ENCODE measurements at places on chromosomes 13 and 19.

DNA sequence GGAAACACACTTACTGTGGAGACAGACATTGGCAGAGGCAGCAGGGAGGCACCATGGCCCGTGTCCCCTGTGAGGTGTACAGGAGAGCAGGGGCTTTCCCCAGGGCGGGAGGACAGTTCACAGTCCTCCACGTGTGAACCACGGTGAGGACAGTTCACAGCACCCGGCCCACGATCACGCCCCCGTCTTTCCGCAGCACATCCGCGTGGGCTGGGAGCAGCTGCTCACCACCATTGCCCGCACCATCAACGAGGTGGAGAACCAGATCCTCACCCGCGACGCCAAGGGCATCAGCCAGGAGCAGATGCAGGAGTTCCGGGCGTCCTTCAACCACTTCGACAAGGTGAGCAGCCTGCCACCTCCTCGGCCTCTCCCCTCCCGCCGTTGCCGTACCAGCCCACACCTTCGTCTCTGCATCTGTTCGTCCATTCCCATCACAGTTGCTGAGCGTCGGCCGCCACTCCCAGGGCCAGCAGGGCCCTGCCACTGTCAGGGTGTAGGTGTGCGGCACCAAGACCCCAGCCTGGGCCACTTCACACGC lies 17.4 kb downstream of the CAPN12 start:
- DNase-seq: no peak

DNA sequence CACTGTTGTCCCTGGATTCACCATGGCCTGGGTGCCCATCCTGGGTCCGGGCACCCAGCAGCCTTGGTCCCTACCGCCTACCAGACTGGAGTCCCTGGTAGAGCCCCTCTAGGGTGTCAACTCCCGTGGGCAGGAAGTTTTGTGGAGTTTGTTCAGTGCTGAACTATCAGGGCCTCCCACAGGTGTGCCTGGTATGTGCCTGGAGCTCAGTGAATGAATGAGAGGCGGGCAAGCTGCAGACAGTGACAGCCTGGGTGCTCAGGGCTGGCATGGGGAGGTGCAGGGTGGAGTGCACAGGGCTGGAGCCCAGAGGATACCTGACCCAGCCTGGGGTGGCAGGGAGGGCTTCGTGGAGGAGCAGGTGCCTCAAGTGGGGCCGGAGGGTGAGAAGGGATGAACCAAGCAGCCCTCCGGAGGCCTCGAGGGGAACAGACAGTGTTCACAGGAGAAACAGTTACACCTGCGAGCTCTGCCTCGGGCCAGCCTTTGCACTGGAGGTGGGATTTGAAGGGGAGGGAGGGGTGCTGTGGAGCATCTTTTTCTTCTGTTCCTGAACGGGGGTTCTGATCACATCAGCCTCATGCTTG lies 29.6 kb downstream of the PAK4 start:
- DNase-seq: no peak

DNA sequence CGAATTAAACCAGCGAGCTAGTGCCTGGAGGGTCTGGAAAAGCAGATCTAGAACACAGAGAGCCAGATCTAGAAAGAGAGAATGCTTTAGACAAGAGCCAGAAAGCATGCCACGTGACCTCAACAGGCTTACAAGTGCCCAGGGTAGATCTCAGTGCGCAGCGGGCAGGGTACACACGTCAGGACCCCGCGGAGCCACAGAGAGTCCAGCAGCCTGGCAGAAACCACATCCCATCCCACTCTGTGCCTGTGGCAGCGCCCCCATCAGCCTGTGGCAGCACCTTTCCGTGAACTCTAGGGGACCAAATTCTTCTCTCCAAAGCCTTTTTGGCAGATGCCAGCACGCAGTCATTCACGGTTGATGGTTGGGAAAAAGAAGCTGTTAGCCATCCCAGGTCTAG lies 5.9 kb downstream of the ARHGEF1 start:
- DNase-seq: no peak

GRCh38 chr13:74070065-74070464 lies 64.1 kb downstream of the KLF12 start:
- DNase-seq: no peak

DNA sequence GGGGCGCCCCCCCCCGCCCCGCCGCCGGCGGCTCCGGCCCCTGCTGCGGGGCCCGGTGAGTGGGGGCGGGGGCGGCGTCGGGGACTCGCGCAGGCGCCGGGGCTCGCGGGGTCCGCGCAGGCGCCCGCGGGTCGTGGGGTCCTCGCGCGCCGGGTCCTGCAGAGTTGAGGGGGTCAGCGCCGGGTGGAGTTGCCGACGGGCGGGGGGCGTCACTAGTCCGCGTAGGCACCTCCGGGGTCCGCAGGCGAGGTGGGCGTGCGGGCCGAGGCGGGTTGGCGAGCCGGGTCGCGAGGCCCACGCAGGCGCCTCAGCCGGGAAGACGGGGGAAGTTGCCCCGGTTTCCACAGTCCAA lies 365 bp downstream of the PPP6R1 start:
- peak; percentile 42 for DNase-seq

- no peak for DNase-seq
Measured at GRCh38 chr13:37113534-37113933, 8.1 kb upstream of the CSNK1A1L start.

Measured in neural progenitor cell (in vitro differentiated cells).